C1 segment of cervical spinal cord (tissue), 14 donors: ENCODE measurements at places on chromosomes 2 and 18.

GRCh38 chr2:182242609-182243008, 184.2 kb downstream of the PDE1A start:
- DNase-seq, result no peak

- DNase-seq, result no peak
Observed at GRCh38 chr2:29759360-29759759, 162.0 kb downstream of the ALK start.

- no peak for DNase-seq
Observed at GRCh38 chr2:11133238-11133935, 21.9 kb upstream of the SLC66A3 start.

DNA sequence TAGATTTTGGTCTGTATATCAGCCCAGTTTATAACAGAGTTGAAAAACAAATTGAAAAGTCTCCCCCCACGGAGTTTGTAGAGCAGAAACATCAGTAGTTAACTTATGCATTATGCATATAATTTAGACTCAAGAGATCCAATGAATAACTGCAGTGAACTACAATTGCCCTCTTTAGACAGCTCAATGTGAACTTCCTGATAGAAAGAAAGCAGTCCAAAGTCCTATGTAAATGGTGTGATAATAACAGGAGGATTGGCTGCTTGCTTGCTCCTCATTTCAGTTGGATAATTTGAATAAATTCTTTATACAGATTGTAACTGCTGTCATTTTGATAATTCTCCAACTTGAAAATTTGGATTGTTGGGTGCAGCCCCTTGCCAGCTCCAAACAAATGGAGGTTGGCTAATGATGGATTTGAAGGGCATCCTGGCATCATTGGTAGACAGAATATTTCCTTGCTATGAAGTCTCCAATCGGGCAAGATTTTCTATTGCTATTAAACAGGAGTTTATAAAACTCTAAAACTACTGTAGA, 297.1 kb downstream of the ASXL3 start:
- no peak for DNase-seq
